ENCODE measurements at places on chromosomes 2 and 18.

DNA sequence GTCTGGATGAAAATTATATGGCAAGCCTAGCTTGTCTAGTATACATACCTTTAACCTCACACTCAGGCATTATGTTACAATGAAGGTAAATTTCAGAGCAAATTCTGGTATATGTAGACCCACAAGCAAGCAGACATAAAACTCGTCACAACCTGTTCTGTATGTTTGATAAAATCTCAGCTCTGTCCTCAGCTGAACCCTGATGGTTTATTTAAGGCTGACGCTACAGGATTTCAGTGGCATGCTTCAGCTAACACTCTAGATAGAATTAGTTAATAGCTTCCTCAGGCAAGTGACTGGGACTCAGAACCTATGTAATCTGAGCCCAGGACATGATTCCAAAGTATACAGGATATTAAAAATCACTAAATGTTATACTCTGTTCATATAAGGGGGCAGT lies 68.2 kb upstream of the MC2R start:
- no peak for DNase-seq

- DNase-seq, result no peak
These were observed 33.9 kb downstream of the MAPRE2 start for GRCh38 chr18:35075132-35075531.

DNA sequence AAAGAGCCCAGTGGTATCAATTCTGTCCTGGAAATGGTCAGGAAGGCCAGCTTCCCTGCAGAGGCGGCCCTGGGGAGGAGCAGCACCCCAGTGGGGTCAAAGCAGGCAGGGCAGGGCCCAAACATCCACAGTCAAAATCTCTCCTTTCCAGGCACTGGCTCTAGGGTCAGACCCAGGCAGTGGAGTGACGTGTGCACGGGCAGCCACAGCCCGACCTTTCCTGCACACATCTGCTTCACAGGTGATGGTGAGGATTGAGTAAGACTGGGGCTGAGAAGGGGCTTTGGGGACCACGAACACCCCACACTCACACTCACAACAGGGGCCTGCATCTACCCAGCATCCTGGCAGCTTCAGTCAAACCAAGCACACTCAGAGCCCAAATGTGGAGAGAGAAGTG lies 97.8 kb upstream of the GLI2 start:
- no peak for DNase-seq

DNA sequence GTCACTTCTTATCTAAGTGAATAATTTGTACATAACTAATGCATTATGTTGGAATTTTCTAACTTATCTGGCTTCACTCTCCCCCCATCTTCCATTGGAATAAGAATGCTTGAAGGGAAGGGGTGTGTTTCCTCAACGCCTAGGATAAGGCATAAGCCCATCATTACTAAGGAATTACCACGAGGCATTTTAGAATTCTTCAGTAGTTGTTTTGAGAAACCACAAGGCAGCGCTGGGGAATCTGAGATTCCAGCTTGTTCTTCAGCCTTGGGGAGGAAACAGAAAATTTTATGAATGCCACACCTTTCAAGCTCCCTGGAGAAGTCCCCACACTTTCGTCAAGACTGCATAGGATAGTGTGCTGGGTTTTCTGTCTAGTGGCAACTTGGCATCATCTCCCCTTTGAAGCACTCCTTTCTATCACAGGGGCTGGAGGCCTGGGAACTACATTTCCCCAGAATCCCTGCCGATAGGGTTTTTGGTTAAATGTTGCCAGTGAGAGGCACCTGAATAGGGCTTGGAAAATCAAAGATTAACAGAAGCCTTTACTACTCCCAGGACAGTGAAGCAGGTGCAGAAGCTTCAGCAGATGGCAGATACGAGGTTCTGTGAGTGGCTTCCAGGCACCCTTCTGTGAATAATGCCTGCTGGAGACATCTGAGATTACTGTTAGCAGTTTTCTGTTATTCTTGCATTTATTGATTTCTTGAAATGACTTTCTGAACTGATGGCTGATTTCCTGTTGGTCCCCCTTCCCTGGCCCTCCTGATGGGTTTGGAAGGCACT lies 192.7 kb upstream of the REV1 start:
- DNase-seq, result no peak

DNA sequence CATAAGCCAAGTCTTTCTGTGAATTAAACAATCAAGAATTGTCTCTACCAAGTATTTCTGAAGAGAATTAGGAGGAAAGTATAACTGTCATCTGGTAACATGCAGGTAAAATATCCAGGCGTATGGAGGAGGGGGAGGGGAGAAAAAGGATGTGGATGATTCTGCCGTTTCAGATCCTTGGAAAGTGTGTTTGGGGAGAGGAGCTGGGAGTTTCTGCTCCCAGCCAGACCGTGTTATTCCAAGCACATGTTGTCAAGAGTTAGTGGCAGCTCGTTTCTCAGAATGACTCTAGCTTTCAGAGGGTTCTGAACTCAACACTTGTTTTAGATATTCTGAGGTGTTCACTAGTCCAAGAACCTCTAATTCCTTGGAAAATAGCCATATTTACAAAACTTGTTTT lies 137.6 kb downstream of the FAM124B start:
- DNase-seq, result no peak

- no peak for DNase-seq
These were observed 268.5 kb downstream of the HAUS1 start for GRCh38 chr18:46372670-46373069.

- DNase-seq, result no peak
These were observed 32.6 kb downstream of the RDH14 start for GRCh38 chr2:18527822-18528221.

GRCh38 chr2:210199186-210199765 lies 26.0 kb downstream of the ACADL start:
- no peak for DNase-seq

DNA sequence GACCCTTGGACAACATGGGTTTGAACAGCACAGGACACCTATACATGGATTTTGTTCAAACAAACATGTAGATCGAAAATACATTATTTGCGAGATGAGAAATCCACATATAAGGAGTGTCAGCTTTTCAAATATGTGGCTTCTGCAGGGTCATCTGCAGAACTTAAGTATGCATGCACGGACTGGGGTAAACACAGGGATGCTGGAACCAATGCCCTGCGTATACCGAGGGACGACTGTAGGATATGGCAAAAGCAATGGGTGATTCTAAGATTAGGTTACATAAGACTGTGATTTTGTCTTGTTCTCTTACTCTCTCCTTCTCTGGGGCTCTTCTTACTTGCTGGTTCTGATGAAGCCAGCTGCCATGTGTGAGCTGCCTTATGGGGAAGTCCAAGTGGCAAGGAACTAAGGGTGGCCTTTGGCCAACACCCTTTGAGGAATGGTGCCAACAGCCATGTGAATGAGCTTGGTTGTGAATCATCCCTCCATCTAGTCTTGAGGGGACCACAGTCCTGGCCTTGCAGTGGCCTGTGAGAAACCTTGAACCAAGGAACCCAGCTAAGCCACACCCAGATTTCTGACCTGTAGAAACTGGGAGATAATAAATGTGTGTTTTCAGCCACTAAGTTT lies 66.5 kb downstream of the EVA1A start:
- no peak for DNase-seq

GRCh38 chr2:112163541-112163981 lies 25.4 kb downstream of the FBLN7 start:
- DNase-seq, result no peak

DNA sequence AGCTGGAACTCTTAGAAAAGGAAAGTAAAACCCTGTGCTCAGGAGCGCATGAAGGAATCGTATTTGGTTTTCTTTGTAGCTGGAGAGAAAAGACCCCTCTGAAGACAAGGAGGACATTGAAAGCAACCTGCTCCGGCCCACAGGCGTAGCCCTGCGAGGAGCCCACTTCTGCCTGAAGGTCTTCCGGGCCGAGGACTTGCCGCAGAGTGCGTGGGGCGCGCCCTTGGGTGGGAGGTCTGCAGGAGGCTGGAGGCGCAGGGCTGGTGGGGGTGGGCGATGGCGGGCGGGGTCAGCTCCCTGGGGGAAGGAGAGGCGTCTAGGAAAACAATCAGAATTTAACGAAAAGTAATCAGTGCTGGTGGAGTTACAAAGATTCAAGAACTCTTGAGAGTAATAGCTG lies 72.8 kb downstream of the DYSF start:
- no peak for DNase-seq

DNA sequence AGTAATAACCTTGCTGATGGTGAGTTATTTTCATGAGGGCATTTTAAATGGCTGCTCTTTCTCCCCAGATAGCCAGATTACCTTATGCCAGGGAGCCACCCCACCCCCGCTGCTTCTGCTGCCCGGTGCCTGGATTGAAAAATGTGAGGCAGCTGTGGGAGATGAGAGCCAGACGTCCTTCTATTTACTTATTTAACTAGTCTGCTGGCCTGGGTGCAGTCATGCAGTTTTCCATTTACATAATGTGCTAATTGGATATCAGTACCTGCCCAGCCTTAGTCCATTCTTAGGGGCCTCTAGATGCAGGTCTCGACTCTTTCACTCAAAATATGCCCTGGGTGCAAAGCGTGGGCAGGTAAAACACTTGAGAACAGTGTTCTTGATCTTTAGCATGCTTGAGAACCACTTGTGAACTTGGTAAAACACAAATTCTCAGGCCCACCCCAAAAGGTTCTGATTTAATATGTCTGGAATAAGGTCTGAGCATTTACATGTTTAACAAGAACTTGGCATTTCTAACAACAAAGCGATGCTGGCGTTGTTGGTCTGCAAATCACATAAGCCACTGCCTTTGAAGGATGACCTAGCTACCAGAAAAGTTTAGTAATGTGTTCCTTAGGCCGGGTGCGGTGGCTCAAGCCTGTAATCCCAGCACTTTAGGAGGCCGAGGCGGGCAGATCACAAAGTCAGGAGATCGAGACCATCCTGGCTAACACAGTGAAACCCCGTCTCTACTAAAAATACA lies 154.3 kb downstream of the NRP2 start:
- DNase-seq, result no peak

DNA sequence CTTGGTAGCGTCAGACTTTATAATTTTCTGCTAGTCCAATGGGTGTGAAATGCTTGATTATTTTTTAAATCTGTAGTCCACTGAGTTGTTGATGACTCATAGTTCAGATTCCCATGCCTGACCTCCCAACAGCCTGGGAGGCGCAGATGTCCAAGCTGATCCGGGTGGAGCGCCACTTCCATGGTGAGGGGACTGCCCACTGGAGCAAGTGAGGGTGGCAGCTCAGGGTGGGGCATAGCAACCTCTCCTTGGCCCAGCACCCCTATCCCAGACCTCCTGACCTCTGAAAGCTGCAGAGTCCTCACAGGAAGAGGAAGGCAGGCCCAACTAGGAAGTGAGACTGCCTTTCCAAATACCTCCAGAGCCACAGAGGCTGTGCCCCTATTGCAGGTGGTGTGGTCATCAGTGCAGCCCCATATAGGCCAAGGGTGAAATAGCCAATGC lies 4.4 kb downstream of the MAL start:
- DNase-seq, result no peak

DNA sequence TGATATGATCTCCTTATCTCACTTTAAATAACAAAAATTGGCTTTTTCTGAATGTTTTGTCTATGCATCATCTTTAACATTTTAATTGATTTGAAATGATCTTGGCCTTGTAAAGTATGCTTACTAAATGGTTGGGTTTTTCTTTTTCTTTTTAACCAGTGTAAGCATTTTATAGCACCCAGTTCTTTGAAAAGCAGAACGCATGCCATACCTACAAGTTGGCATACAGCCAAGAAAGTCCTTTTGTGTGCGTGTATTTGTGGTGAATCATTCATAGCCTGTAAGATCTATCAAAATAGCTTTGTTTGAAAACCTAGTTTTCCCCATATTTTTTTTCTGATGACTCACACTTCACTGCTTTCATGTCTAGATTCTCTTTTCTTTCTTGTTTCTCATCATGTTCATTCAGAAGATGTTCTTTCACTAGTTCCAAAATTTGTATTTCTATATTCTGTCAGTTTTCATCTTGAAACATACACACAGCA lies 4.1 kb upstream of the VRK2 start:
- peak; percentile 21 for DNase-seq

GRCh38 chr18:13993730-13994129 lies 78.4 kb upstream of the MC2R start:
- DNase-seq, result no peak

- no peak for DNase-seq
These were observed 135.1 kb upstream of the TPO start for GRCh38 chr2:1278125-1278524.

GRCh38 chr2:213248637-213249036 lies 35.6 kb upstream of the SPAG16 start:
- no peak for DNase-seq

DNA sequence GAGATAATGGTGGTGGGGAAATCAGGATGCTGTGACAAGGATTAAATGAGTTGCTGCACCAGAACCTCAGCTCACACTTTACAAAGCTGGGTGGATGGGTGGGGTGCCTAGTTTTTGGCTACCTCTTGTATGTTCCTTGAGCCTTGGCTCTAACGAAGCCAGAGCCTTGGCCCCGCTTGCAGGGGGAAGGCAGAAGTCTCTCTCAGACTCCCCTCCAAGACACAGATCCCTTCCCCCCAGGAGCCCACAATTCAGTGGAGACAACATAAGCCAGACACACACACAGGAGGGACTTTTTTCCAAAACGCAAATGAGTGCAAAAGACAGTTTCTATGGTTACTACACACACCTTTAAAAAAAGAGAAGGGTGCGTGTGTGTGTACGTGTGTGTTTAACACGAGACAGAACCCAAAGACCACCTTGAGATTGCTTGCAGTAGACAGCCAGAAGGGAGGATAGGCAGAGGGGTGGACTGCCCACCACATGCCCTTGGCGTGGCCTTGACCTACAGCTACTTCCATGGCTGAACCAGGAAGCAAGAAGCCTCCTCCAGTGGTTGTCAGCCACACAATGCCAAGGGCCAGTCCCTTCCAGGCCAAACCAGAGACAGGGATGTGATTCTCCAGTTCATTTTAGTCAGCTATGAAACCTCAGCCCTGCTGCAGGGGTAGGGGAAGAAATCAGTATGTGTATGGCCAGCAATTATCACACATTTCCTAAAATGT lies 70.3 kb downstream of the BCL2L11 start:
- no peak for DNase-seq

DNA sequence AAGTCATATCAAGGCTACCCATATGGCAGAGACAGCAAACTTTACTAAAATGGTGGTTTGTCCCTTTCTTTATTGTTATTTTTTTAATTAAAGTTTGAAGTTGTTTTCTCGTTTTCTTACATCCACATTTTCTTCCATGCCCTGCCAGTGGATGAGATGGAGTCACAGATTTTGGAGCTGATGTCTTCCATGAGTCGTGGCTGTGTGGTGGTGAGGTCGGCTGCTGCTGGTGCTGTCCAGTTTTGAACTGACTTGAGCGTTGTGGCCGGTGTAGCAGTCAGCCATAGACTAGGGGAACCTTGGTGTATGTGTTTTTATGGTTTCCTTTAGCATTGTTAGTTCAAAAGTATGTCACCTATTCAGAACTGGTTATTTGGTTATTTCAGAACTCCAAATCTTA lies 182.8 kb downstream of the SH3RF3 start:
- DNase-seq, result no peak

- no peak for DNase-seq
These were observed 45.3 kb downstream of the CXCR4 start for GRCh38 chr2:136072621-136073020.

- peak; percentile 53 for DNase-seq
These were observed 88.5 kb downstream of the DYNAP start for GRCh38 chr18:54679318-54680149.

- no peak for DNase-seq
These were observed 371.5 kb downstream of the LNPK start for GRCh38 chr2:175630280-175631244.

- no peak for DNase-seq
These were observed 452.8 kb downstream of the CBLN2 start for GRCh38 chr18:72091369-72091768.
